ENCODE measurements at places on chromosomes 5 and 9.

DNA sequence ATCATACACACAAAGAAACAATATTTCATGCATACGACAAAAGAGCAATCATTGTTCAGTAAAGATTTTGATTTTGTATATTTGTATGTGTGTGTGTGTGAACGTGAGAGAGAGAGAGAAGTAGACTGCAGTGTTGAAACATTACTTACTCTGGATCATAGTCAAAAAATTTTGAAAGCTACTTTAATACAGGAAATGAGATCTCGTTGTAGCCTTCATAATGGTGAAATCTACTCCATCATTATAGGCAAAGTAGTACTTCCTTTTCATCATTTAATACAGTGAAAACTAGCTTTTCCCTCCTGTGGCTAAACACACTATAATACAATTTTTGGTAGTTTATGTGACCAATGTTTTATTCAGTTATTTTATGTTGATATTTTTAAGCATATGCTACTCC, 1427.7 kb upstream of the C9orf72 start:
- DNase-seq, result no peak

- DNase-seq, result no peak
Observed at GRCh38 chr5:143499480-143500114, 96.1 kb upstream of the NR3C1 start.

- DNase-seq, result no peak
Observed at GRCh38 chr9:77848897-77849296, 182.7 kb downstream of the GNAQ start.

DNA sequence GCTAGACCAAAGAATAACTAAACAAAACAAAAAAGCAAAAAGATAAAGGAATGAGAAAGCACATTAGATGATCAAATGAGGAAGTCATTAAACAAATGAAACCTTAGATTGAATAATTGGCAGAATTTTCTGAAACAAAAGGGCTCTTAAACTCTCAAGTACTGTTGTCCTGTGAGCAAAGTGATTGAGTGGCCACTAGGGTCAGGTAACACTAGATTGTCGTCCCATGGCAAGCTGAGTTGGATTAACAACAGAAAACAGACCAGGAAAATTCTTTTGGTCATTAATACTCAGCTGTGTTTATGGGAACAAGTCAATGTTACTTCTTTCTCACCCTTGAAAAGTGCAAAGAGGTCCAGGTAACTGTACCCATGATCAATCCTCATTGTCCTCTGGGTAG, 81.6 kb upstream of the MRPS30 start:
- DNase-seq, result no peak

GRCh38 chr5:124134941-124135340, 611.5 kb downstream of the ZNF608 start:
- no peak for DNase-seq
